NCI-H1048 (cell line): ENCODE measurements at places on chromosomes 11 and 22.

DNA sequence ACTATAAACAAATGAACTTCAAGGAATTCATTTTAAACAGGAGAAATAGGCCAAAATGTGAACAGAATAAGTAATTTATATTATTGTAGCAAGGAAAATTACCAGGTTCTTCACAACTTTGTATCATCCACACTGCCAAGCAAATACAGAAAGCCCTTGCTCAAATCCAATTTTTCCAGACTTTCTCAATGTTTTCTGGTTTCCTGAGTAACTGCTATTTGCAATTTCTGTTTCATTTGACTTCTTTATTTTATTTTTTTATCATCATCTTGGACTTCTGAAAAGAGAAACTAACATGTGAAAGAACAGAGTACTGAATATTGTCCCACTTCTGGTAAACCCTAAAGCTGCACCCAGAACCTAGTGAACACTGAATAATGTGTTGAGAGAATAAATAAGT is 61.0 kb downstream of the SLC1A2 start:
- DNase-seq: no peak

DNA sequence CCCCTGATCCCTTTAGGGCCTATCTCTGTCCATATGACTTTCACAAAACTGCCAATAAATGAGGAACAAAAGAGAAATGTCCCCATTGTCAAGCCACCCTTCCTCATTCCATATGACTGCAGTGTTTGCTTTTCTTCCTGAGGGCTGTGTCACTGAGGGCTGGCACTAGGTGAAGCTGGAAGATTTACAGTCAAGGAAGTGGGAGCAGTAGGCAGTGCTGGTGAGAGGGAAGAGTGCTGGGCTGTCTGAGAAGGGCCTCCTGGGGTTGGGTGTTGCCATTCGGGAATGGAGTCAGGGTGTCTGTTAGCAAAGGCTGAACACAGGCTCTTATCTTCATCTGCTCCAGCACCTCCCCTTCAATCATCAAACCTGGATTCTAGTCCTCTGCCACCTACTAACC is 30.9 kb downstream of the INSC start:
- DNase-seq: no peak

DNA sequence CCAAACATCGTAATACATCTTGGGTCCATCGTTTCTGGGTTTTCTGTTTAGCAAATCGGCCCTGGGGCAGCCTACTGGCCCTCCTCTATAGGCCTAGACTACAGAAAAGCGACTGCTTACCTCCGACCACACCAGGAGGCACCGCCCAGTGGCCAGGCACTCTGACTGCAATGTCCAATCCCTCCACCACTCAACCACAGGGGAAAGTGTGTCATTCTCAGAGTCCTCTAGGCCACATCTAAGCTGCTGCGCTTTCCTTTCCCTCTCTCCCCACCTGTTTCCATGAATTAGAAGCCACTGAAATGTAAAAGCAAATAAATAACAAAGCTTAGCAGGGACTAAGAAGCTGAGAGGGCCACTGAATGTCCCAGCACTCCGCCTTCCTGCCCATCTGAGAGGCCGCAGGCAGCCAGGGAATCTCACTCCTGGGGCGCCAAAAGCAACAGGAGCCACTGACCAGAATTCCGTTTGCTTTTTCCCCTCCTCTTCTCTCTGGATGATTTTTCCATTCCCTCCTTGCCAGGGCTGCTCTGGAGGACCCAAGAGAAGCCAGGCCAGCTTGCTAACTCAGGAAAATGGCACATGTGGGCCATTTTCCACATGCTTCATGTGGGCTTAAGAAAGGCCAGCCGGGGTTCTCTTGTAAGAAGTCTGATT is 50.1 kb upstream of the FLI1 start:
- DNase-seq: no peak

DNA sequence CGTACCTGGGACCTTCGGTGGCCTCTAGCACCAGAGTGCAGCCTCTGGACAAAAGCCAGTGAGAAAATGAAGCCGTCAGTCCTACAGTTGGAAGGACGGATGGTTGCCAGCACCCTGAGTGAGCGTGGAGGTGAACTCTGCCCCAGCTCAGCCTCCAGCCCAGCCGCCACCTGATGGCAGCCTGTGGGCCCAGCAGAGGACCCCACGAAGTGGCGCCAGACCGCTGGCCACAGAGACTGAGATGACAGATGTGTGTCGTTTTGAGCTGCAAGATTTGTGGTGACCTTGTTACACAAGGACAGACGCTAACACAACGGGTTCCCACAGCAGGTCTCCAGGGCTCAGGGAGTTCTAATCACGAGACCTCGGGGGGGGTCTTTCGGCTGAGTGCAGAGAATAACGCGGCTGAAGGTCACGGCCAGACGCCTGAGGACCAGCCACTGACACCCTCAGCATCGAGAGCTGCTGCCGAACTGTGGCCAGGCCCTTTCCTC is 75.0 kb downstream of the BRD1 start:
- no peak for DNase-seq

- DNase-seq: peak; percentile 68
Measured at GRCh38 chr11:67996622-67997474, 7.0 kb downstream of the UNC93B1 start.

DNA sequence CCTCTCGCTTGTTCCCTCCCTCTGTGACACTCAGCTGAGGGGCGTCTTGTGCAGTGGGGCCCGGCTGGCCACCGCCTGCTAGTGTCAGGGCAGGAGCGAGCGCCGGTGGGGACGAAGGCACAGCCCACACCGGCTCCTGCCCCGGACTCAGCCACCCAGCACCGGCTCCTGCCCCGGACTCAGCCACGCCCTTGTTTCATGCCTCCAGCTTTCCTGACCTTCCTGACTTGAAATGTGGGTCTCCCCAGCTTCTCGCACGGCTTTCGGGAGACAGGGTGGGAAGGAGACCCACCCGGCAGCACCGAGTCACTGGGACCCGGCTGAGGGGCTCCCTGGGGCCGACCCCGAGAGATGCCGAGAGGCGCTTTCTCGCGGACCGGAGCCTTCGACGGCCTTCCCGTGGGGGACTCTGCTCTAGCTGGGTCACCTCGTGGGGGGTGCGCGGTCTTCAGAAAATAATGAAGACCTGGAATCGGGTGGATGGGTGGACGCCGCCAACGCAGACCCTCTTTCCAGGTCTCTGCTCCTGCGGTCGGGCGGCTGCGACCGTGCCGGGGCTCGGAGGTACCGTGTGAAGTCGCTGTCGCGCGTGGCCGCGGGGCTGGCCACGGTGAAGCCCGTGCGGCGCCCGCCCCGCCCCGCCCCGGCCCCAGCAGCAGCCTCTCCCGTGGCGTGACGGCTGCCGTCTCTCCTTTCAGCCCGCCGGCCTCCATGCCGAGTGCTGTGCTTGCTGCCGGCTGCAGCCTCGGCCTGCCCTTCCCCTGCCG is 10.2 kb downstream of the GLB1L2 start:
- no peak for DNase-seq

DNA sequence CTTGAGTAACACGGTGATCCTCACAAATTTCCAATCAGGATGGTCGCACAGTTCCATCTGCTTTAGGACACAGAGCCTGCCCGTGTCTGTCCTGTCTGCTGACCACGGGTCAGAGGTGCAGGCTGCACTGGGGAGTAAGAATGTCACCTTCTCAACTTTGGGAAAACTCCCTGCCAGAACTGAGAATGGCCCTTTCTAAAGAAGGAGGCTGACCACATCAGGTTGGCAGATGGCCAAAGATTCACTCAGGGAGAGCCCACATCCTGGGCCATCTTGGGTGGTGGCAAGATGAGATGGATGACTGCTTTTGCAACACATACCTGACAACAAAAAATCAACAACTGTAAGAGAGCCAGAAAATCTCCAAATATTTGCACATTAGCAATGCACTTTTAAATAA is 101.9 kb downstream of the IGLL1 start:
- no peak for DNase-seq

- no peak for DNase-seq
Measured at GRCh38 chr11:93817426-93818348, 32.7 kb downstream of the VSTM5 start.
